Breast epithelium (tissue), 4 donors: ENCODE measurements at places on chromosomes 7 and 10. TPM values are rescaled to one million over a fixed set of nuclear protein-coding genes. Genes with fewer than 3 reads are reported as not detected.

- no peak overlapping the region for H3K27ac ChIP-seq
- no peak overlapping the region for H3K4me3 ChIP-seq
- DNase-seq, result no peak
- H3K4me1 ChIP-seq, result no peaks in the 10 kb centered on the region
- no peaks in the 10 kb centered on the region for H3K36me3 ChIP-seq
Measured at GRCh38 chr10:132981173-132981555, 38.8 kb upstream of the CFAP46 start.

DNA sequence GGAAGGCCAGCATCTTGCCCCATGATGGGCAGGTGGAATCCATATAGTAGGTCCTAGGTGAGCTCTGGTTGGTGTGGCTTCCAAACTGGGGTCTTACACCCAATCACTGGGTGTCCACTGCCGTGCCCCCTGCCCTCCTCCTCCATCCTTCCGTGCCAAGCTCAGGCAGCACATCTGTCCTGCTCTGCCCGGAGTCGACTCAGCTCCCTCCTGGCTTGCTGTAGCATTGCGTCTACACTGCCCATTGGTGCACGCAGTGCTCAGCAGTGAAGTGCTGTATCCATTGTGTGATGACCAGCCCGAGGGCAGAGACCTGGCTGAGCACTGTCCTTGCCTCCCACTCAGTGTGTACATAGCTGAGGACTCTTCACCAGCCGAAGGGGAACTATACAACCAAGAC is 148.4 kb downstream of the ADAM12 start:
- no peaks in the 10 kb centered on the region for H3K4me1 ChIP-seq
- no peak overlapping the region for H3K4me3 ChIP-seq
- no peak for DNase-seq

GRCh38 chr7:107995184-107996071 is 7.5 kb downstream of the LAMB1 start:
- no peak overlapping the region for H3K4me3 ChIP-seq
- DNase-seq, result no peak
- H3K27ac ChIP-seq, result no peak overlapping the region
- no peaks in the 10 kb centered on the region for H3K4me1 ChIP-seq

- no peaks in the 10 kb centered on the region for H3K27me3 ChIP-seq
- H3K36me3 ChIP-seq, result no peaks in the 10 kb centered on the region
- DNase-seq, result no peak
Measured at GRCh38 chr10:71576842-71577241, 142.7 kb downstream of the C10orf105 start.

DNA sequence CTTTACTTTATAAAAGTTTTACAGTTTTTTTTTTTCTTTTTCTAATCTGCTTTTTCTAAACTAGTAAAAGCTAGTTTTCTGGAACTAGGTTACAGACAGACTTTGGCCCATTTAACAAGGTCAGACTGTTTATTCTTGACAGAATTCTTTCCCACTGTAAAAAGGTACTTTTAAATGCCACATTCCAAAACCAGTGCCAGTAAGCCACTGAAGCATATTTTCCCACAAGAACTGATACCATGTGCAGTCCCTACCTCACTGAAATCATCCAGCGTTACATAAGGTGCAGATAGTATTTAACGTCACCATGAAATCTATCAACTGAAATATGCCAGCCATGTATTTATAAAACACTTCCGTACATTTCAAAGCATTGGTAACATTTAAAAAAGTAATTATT is 121.6 kb downstream of the CDK6 start:
- no peak overlapping the region for H3K27ac ChIP-seq
- H3K27me3 ChIP-seq, result no peaks in the 10 kb centered on the region
- H3K4me3 ChIP-seq, result no peak overlapping the region
- no peaks in the 10 kb centered on the region for H3K4me1 ChIP-seq
- DNase-seq, result no peak

- no peak for DNase-seq
- H3K27me3 ChIP-seq, result no peaks in the 10 kb centered on the region
- H3K4me3 ChIP-seq, result no peak overlapping the region
- no peaks in the 10 kb centered on the region for H3K36me3 ChIP-seq
Measured at GRCh38 chr7:67571026-67571545, 574.5 kb downstream of the TYW1 start.

DNA sequence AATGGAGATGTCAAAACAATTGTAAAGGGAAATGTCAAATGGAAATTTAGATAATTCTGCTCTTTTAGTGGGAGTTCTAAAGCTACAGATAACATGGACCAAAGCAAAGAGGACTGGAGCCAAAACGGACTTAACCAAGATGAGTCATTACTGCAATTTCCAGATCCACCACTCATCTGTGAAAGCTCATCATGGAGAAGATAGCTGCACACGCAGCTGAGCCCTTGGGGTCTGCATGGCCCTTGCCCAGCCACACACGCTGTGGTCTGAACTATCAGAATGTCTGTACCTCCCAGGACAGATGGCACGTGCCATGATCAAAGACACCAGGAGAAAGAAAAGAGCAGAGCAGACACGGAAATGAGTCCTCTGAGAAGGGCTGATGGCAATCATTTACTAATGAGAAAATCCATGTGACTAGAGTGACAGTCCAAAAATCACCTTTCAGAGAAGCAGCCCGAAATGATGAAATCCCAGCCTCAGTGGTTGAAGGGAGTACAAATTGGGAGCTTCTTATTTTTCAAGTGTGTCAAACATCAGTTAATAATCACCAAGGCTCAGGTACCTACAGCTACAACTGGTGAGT is 177.9 kb upstream of the MGMT start:
- no peaks in the 10 kb centered on the region for H3K4me1 ChIP-seq
- no peak overlapping the region for H3K27ac ChIP-seq
- H3K27me3 ChIP-seq, result no peaks in the 10 kb centered on the region
- H3K4me3 ChIP-seq, result no peak overlapping the region
- DNase-seq, result no peak

GRCh38 chr10:7243873-7244272 is 167.0 kb downstream of the SFMBT2 start:
- H3K4me3 ChIP-seq, result no peak overlapping the region
- H3K27me3 ChIP-seq, result no peaks in the 10 kb centered on the region
- H3K27ac ChIP-seq, result no peak overlapping the region
- H3K4me1 ChIP-seq, result no peaks in the 10 kb centered on the region
- no peak for DNase-seq

DNA sequence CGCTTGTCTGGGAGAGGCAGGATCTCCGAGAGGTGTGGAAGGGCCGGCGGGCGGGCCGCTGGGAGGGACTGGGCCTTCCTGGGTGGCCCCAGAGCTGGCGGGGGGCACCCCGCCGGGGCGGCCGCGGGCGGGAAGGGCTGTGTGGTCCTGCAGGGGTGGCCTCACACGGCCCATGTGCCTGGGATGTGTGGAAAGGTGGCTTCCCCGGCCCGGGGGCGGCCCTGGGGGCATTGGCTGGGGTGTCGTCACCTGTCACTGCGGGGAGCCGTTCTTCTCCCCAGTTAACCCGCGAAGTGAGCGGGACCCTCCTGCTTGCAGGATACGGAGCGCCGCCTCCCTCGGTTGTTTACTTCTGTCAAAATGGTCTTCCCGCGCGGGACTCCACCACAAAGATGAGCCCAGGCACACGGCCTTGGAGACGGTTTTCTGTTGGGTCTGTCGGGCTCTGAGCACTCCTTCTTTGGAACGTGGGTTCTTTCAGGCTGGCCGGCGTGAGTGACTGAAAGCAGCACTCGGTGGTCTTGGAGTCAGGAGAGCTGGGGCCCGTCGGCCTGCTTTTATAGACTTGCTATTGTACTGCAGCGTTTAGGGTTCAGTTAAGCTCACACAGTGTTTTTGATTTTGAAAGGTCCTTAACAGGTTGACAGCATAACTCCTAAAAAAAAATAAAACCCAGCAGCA is 700 bp downstream of the SMC3 start:
- H3K4me1 ChIP-seq, result no peaks in the 10 kb centered on the region
- H3K27me3 ChIP-seq, result no peaks in the 10 kb centered on the region
- no peak for DNase-seq

DNA sequence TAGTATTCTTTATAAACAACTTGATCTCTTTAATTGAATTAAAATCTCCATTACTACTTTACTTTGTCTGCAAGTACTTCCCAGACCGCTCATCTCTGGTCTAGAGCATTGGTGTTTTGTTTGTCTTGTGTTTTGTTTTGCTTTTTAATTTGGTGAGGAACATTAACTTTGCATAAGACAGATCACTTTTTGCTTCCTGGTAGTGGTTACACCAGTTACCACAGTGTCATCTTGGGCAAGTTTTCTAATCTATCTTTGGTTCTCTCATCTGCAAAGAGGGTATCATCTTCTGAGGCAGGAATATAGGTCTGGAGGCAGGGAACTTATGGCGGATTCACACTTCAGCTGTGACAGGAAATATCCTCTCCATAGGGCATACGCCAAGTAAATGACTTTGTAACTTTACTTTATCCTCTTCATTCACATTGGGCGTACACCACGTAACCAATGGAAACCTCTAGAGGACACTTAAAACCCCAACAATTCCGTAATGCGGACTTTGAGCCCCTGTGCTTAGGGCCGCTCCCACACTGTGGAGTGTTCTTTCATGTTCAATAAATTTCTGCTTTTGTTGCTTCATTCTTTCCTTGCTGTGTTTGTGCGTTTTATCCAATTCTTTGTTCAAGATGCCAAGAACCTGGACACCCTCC is 83.2 kb upstream of the JAZF1 start:
- no peak overlapping the region for H3K4me3 ChIP-seq
- H3K27ac ChIP-seq, result no peak overlapping the region
- no peaks in the 10 kb centered on the region for H3K36me3 ChIP-seq
- peaks cover 2% of the 10 kb centered on the region for H3K27me3 ChIP-seq
- no peak for DNase-seq

- DNase-seq, result no peak
- no peak overlapping the region for H3K27ac ChIP-seq
- no peaks in the 10 kb centered on the region for H3K27me3 ChIP-seq
- H3K36me3 ChIP-seq, result no peaks in the 10 kb centered on the region
Measured at GRCh38 chr7:24912874-24913514, 67.0 kb downstream of the OSBPL3 start.

DNA sequence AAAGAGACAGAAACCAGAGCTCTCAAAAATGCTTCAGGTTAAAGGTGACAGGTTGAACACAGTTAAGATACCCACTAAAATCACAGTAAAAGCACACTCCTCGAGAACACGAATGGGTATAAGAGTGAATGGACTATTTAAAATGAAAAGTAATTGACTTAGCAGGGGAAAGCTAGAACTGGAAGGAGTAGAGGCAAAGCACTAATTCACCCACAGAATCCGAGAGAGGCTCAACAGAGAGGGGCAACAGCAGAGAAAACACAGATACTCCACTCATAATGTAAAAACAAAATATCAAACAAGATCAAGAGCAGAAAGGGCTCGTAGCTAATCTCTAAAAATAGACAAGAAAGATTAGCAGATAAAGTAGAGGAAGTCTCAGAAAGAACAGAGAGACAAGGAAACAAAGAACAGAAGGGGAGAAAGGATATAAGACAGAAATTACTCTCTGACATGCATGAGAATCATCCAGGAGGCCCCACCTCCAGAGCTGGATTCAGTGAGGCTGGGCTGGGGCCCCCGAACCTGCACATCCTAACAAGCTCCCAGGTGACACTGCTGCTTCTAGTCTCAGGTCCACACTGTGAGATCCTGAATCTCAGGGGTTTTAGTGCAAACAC is 117.6 kb downstream of the GALNT11 start:
- no peaks in the 10 kb centered on the region for H3K4me1 ChIP-seq
- no peak overlapping the region for H3K27ac ChIP-seq
- DNase-seq, result no peak
- H3K4me3 ChIP-seq, result no peak overlapping the region
- H3K36me3 ChIP-seq, result peaks cover 4% of the 10 kb centered on the region
- no peaks in the 10 kb centered on the region for H3K27me3 ChIP-seq

DNA sequence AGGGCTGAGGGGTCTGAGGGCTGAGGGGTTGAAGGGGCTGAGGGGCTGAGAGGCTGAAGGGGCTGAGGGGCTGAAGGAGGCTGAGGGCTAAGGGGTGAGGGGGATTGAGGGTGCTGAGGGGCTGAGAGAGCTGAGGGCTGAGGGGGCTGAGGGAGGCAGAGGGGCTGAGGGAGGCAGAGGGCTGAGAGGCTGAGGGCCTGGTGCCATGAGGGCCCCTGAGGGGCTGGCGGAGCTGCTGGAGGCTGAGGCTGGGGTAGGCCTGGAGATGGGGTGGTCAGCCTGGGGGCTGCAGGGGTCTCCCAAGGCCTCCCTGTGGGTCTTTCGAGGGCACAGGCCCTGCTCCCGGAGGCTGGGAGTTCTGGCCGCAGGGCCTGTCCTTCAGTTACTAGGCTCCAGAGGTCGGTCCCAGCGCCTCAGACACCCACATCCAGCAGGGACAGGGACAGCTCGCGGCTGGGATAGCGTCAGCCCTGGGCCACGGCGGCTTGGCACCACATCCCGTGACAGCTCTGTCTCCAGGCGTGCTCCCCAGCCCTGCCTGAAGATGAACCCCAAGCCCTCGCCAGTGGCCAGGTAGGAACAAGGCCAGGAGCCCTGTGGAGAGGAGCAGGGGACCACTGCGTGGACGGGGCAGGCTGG is 16.9 kb downstream of the MYO1G start:
- H3K4me3 ChIP-seq, result peak overlapping the region; percentile 43
- H3K36me3 ChIP-seq, result no peaks in the 10 kb centered on the region
- no peaks in the 10 kb centered on the region for H3K4me1 ChIP-seq
- H3K27ac ChIP-seq, result no peak overlapping the region
- no peak for DNase-seq

DNA sequence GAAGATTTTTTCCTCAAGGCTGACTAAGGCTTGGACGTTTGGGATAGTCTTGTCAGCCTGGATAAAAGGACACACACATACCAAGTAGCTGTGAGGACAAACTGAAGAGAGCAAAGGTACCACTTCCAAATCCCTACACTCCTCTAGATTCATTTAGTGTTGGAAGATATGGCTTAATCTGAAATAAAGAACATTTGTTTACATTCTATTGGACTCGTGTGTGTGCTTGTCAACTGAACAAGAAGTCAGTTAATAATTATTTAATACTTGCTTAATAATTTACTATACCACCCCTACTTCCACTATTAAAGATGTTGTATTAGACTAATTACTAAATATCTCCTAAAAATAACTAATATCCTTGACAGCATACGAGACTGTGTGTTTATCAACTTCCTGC is 23.3 kb upstream of the DYNC1I1 start:
- H3K27ac ChIP-seq, result no peak overlapping the region
- H3K4me3 ChIP-seq, result no peak overlapping the region
- no peaks in the 10 kb centered on the region for H3K4me1 ChIP-seq

DNA sequence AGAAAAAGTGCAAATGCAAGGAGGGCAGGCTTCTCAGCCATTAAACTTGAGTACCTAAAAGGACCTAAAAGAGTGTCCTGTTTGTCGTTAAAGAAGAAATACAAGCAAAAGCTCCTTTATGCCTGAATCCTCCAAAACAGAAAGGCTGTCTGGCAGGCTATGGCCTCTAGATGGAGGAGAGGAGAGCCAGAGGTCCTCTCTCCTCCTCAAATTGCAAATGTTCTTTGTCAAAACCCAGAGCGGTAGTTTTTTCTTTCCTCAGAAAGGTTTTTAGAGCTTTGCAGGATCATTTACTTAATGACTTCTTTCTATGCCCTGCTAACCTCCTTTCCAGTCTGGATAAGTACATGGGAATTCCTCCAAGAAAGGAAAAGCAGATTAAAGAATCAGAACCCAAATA is 1.9 kb upstream of the SORCS1 start:
- no peak for DNase-seq
- H3K36me3 ChIP-seq, result no peaks in the 10 kb centered on the region
- no peaks in the 10 kb centered on the region for H3K4me1 ChIP-seq
- H3K27ac ChIP-seq, result no peak overlapping the region
- no peaks in the 10 kb centered on the region for H3K27me3 ChIP-seq

- H3K27me3 ChIP-seq, result no peaks in the 10 kb centered on the region
- no peaks in the 10 kb centered on the region for H3K36me3 ChIP-seq
- H3K4me1 ChIP-seq, result no peaks in the 10 kb centered on the region
- H3K27ac ChIP-seq, result no peak overlapping the region
- no peak for DNase-seq
- no peak overlapping the region for H3K4me3 ChIP-seq
Measured at GRCh38 chr7:139711991-139712743, 65.6 kb downstream of the HIPK2 start.

The TMEM229A gene
- total RNA-seq, result not detected

The NACAD gene
- total RNA-seq, result 3.2 TPM

The OGDHL gene
- not detected for total RNA-seq

The CPED1 gene
- total RNA-seq, result 29.3 TPM

The SEC31B gene
- 9.8 TPM for total RNA-seq
